ENCODE measurements at places on chromosomes 12 and 14.
A peak's percentile ranks its signal among the peaks of the same experiment; 100 is the strongest.

DNA sequence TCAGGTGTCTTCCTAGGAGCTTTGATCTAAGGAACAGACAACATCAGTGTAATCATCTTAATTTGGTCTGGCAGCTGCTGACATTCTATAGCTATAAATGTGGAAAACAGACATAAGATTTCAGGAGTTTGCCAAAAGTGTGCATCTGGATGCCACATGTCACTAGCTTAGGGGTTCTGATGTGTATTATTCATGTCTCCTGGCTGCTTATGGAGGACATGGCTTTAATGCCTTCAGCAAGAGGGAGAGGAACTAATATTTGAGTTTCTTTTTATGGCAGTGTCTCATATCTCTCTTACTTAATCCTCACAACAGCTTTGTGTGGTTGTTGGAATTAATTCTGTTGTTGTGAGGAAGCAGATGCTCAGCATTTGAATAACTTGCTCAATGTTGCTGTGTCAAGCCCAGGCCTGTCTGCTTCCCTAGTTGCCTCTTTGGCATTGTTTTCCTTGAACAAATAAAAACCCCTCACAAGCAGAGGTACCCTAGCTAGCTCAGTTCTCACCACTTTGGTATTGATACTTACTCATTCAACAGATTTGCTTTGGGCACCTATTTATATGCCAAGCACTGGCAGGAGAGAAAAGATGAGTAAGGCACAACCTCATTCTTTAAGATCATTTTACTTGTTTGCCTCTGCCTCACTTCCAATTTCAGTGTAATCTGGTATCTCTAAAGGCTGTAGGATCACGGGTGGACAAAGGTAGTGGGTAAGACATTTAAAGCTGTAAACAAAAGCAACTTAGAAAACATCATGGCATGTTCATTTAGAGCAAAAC is 39.8 kb upstream of the EID3 start:
- DNase-seq: no peak

- DNase-seq: no peak
Measured at GRCh38 chr14:22416193-22416592, 172.8 kb downstream of the DAD1 start.

GRCh38 chr12:9931245-9931644 is 925 bp downstream of the CLEC2A start:
- DNase-seq: no peak

DNA sequence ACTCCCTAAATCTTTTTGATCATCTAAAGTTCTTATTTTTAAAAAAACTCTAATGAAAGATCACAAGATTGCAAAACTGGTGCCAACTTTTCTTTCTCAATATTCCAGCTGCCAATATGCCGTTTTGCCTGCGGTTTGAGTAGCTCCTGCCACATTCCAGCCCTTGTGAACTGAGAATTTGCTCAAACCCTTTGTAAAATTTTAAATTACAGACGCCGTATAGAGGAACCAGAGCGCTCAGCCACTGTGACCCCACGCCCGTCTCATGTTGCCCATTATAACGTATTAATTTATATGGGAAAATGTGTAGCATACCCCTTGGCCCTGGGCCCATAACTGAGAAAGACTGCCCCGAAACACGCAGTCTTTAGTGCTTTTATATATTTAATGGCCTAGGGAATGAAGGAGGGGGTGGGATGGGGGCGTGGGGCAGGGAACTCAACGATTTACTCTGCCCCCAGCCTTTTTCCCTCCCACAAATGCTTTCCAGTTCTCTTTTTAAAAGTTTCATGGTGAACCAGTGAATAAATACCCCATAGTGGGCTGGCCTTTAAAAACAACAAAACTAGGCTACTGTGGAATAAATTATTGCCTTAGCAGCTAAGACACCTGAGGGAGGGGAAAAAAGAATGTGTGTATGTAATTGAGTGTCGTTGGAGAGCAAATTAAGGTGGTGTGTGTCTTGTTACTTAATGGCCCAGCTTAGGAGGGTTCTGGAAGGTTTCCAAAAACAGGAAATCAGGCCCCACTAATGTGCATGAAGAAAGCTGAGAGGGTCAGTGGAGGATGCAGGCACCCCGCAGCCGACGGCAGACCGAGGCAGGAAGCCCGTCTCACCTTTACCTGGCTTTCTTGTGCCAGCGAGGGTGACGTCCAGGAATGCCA is 45.7 kb upstream of the RFLNA start:
- no peak for DNase-seq

DNA sequence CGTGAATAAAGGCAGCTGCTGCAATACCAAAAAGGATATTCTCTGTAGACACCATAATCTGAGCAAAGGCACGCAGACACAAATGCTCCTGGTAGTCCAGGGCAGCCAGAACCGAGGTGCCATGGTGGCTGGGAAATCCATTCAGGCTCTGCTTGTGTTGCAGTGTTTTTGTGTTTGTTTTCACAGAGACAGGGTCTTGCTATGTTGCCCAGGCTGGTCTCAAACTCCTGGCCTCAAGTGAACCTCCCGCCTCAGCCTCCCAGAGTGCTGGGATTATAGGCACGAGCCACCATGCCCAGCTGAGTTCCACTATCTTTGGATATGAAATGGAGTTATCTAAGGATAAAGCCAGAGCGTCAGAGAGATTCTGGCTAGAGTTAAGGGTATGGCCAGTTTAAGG is 39.8 kb downstream of the DCAF4 start:
- DNase-seq: no peak

DNA sequence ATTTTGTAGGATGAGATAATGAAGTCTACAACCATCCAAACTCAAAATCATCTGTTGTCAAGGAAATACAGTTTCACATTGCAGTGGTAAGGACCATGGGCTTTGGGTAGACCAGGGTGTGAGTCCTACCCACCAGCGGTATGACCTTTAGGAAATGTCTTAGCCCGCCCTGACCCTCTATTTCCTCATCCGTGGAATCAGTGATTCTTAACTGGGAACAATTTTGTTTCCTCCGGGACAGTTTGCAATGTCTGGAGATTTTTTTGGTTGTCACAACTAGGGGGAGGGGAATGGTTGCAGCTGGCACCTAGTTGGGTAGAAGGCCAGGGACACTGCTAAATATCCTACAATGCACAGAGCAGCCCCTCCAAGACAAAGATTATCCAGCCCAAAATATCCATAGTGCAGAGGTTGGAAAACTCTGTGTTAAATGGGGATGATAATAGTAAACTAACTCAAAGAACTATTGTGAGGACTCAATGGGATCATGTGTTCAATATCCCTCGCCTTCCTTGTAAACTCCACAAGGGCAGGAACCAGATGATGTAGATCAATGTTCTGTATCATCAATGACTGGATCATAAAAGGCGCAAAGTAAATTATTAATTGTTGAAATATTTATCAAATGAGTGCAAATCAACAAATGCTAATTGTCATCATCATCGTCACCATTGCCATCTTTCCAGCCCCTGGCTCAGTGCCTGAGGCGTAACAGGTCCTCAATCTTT is 15.7 kb upstream of the IFT81 start:
- DNase-seq: no peak

GRCh38 chr12:26744697-26745440 is 88.1 kb downstream of the ITPR2 start:
- DNase-seq: no peak

DNA sequence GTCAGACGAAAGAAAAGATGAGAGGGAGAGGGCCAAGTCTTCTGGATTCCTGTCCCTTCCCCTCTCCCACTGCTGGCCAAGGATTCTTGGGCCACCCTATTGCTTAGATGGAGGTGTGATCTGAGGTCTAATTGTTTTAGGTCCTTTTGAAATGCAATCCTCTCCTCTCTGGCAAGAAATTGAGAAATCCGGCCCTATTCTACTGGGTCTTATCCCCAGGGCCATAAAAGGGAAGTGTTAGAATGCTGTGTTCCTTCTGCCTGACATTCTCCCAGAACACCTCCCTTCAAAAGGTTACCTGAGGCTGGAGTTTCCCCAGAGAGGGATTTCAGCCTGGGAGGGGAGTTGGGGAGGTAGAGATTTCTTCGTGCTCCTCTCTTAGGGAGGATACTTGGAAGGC is 4.4 kb downstream of the WNT5B start:
- no peak for DNase-seq

DNA sequence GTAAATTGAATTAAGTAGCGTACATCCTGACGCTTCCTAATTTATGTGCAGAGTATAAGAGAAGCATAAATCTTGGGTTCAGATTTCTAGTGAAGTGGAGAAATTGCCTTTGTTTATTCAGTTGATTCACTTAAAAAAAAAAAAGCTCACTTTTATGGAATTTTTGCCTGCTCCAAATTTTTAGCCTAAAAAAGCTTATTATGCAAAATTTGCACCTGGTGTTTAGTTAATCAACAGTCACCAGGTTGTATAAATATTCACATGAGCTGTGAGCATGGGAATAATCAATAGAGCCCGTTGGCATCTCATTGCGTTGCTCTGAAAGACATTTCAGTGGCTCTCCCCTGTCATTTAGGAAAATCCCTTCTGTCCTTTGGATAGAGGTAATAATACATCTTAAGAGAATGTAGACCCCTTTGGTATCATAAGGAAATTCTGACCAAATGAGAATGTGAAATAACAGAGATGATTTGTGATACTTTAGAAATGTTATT is 132.4 kb downstream of the SRGAP1 start:
- DNase-seq: no peak

GRCh38 chr12:109309381-109310246 is 530 bp upstream of the FOXN4 start:
- DNase-seq: peak; percentile 66

Data from neural progenitor cell (in vitro differentiated cells).